ENCODE measurements at places on chromosomes 11 and 22.

GRCh38 chr11:44208976-44209603 is 100.8 kb downstream of the ALX4 start:
- no peak for DNase-seq

DNA sequence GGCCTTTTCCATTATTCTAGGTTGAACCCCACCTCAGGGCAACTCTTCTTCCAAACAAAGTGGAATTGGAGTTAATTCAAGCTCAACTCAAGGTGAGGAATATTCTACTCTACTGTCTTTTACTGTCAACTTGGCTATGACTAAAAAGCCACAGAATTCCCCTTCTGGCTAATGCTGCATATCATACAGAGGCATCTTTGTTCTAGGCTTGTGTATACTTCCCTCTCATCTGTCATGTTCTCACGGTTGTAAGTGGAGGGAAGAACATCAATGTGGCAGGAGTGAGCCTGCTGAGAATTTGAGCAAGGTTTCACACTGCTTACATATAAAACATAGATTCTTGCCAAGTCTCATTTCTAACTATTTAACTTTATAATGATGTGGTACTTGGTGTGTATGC is 921.4 kb upstream of the CNTN5 start:
- no peak for DNase-seq

- DNase-seq, result no peak
These were observed 1.3 kb upstream of the C1QTNF5 start for GRCh38 chr11:119342023-119342300.

DNA sequence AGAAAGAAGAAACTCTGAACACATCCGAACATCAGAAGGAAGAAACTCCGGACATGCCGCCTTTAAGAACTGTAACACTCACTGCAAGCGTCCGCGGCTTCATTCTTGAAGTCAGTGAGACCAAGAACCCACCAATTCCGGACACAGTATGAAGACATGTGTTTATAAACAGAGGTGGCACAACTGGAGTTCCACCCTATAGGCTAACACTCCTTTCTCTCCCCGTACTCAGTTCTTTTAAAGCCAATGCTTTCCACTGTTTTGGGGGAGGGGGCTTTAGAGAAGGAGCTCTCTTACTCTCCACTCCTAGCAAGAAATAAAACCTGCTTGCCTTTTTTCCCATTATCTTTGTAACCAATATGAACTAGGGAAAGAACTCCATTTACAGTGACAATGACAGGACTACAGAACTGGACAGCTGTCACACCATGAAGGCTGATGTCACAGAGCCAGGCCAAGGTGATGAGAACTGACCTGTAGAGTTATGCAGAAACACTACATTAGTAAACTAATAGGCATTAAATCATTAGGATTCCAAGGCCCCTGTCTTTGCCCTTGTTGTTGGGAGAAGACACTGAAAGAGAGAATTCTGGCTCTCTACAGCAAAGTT is 733 bp downstream of the TRIM5 start:
- no peak for DNase-seq

DNA sequence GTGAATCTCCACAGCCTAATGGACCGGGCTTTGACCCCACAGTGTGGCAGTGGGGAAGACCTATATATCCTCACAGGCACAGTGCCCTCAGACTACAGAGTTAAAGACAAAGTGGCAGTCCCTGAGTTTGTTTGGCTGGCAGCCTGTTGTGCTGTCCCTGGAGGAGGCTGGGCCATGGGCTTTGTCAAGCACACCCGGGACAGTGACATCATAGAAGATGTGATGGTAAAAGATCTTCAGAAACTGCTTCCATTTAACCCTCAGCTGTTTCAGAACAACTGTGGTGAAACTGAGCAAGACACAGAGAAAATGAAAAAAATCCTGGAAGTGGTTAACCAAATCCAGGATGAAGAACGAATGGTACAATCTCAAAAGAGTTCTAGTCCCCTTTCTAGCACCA is 39.0 kb downstream of the ENDOD1 start:
- DNase-seq, result no peak

All from NCI-H774 (cell line).